ENCODE measurements at places on chromosomes 6 and 20.

- no peak for DNase-seq
These were observed 20.2 kb downstream of the SLC9A8 start for GRCh38 chr20:49832632-49833327.

DNA sequence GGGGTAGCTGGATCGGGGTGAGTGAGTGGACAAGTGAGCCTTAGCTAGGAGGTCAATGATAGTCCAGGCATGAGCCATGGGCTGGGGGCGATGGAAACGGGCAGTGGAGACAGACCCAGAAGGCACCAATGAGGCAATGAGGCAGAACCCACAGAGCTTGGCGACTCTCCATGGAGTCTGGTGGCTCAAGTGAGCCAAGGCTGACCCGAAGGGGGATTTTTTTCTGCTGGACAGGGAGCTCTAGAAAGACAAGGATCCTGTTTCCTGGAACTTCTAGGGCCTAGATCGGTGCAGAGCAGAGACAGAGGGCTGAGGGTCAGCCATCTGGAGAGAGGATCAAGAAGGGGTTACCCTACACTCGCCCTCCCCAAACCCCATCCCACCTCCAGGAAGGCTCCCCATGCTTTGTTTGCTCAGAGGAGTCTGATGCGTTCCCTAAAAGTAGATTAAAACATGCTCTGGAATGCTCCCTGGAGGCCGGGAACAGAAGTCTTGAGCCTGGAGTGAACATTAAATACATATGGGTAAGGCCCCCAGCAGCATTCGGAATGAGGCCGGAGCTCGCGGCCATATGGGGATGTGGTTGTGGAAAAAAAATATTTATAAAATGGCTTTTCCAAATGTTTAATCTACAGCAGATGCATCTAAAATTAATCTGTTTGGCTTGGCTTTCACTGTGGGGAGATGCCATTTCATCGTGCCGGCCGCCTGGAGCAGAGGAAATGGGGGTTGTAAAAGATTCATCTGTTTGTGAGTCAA lies 237.8 kb upstream of the PMEPA1 start:
- DNase-seq: no peak

DNA sequence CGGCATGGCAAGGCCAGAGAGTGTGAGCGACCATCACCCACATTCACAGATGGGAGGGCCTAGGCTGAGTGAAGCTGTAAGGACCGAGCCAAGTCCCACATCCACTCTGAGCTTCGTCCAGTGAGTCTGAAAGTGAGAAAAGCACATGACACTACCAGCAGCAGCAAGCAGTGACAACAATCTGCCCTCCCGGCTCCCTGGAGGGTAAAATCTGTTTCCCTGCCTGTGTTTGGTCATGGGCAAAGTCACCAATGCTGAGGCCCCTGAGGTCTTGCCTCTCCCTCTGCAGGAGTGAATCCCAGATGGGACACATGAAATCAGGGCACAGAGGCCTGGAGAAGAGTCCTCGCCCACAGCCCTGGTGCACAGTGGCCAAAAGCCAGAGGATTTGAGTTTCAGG lies 6.4 kb upstream of the CST7 start:
- DNase-seq: no peak

DNA sequence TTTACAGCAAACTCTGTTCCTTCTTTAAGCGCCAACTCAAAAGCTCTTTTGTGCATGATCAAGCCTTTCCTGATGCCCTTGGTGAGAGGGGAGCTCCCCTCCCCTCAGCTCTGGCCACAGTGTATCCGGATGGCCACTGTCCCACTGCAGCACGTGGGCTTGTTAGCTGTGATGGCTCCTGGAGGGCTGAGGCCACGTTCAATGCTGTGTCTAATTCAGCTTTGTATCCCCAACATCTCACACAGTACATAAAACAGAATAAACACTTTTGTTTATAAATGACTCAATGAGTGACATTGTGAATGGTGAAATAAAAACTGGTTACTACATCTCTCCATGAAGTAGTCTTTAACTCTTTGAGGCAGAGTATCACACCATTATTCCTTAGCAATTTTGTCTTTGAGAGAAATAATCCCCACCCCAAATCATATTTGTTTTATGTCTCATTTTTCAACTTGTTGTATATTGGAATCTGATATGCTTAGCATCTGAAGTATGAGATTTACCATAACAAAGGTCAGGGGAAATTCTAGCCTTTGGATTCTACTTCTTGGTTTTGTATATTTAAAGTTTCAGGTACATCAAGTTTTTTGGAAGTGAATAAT lies 44.5 kb downstream of the EDN1 start:
- no peak for DNase-seq

GRCh38 chr6:75800133-75800532 lies 51.1 kb downstream of the MYO6 start:
- DNase-seq: no peak

DNA sequence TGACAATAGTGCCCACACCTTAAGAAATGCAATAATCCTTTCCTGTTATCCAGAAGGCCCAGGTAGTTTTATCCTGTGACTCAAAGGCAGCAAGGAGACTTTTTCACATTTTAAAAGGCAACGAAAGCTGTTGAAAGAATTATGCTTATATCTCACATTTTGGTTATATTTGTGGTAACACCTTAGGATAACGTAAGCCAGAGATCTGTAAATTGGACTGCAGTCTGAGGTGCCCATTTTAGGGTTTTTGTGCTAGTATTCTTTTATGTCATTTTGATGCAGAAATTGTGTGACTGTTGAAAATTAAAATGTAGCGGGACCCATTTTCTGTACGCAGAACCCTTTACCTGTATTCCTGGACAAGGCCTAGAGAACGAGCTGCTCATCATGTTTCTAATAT lies 24.3 kb upstream of the MTHFD1L start:
- DNase-seq: no peak

GRCh38 chr20:38889792-38890496 lies 36.3 kb upstream of the FAM83D start:
- no peak for DNase-seq

- DNase-seq: no peak
These were observed 7.5 kb downstream of the NELFCD start for GRCh38 chr20:58988565-58988882.

- DNase-seq: no peak
These were observed 41.9 kb downstream of the KCTD20 start for GRCh38 chr6:36484736-36485135.

DNA sequence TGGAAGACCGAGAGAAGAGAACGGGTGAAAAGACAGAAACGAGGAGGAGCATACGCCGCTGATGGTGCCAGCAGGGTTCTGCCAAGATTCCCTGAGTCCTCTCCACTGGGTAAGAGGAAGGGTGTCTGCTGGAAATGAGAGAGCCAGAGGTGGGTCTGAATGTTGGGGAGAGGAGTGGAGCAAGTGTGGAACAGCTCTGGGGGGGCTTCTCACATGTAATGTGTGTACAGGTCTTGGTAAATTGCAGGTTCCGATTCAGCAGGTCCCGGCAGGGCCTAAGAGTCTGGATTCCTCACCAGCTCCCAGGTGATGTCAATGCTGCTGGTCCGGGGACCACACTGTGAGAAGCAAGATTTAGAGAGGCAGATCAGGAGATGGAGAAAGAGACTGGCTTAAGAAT lies 1.5 kb upstream of the EBF4 start:
- no peak for DNase-seq

GRCh38 chr6:157253017-157253416 lies 70.3 kb downstream of the TMEM242 start:
- no peak for DNase-seq

All from T-helper 2 cell treated with Interferon-gamma antibody and Interleukin-4, amounts not matched to agents 5 μg/mL and 100 μg/mL, for 36 hours (primary cell).